Stimulated activated CD4-positive, alpha-beta T cell treated with anti-CD3 and anti-CD28 coated beads, Interleukin-2, amount 100 ng/mL, for 24 hours (primary cell): ENCODE measurements at places on chromosomes 5 and 9.

GRCh38 chr5:65255294-65255693 lies 226.4 kb downstream of the ADAMTS6 start:
- DNase-seq: no peak

GRCh38 chr5:154712518-154713437 lies 42.4 kb upstream of the LARP1 start:
- no peak for DNase-seq

DNA sequence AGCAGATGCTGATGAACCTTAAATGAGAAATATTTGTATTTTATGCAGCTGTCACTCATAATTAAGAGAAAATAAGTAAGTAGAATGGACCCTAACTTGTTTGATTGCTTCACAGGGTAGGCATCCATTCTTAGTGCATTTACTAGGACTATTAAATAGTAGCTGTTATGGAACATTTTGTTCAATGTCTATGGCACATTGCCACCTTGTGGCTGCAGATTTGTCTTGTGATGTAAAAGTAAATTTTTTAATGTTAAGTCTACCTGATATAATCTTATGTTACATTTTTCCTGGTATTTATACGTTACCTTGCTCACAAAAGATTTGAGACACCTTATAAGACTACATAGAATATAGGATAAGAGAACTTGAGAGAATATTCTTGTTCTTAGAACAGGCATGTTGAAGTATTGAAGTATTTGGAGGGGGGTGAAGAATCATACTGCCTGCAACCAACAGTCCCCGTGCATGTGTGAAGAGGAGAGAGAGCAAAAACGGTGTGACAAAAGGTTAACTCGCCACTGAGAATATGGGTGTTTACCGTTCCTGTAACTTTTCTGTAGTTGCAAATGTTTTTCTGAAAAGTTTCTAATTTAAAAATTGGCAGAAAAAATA lies 161.1 kb downstream of the MAST4 start:
- peak; percentile 34 for DNase-seq

DNA sequence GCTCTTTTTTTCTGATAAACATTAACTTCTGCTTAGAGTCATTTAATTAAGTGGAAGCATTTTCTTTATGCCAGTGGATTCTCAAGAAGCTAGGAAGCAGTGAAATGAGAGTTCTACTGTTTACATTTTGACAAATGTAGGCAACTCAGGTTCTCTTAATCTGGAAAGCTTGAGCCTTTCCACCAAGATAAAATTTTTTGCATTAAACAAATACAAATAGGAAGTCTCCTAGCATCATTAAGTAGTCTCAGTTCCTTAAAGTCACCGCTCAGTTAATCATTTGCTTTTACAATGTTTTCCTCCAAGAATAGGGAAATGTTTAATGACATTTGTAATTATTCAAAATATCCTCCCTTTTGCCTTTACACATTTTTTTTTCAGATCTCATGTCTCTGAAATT lies 290.4 kb upstream of the PDE4D start:
- DNase-seq: no peak

- no peak for DNase-seq
Measured at GRCh38 chr5:154618696-154619095, 136.5 kb upstream of the LARP1 start.

GRCh38 chr9:135385793-135386192 lies 93.8 kb upstream of the PPP1R26 start:
- DNase-seq: no peak

DNA sequence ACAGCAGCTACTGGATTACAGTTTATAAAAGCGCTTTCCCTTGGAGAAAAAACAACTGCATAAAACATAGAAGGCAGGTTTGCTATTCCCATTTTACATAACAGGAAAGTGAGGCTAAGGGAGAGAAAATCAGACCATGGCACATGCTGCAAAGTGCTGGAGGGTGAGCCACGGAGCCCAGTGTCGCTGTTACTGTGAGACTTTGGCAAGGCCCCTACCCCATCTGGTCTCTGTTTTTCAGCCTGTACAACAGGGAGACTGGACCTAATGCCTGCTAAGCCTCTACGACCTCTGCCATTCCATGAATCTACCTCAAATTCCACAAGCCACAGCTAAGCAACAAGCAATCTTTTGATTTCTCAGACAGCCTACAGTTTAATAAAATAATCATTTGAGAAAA lies 139.2 kb downstream of the GABBR2 start:
- DNase-seq: no peak

DNA sequence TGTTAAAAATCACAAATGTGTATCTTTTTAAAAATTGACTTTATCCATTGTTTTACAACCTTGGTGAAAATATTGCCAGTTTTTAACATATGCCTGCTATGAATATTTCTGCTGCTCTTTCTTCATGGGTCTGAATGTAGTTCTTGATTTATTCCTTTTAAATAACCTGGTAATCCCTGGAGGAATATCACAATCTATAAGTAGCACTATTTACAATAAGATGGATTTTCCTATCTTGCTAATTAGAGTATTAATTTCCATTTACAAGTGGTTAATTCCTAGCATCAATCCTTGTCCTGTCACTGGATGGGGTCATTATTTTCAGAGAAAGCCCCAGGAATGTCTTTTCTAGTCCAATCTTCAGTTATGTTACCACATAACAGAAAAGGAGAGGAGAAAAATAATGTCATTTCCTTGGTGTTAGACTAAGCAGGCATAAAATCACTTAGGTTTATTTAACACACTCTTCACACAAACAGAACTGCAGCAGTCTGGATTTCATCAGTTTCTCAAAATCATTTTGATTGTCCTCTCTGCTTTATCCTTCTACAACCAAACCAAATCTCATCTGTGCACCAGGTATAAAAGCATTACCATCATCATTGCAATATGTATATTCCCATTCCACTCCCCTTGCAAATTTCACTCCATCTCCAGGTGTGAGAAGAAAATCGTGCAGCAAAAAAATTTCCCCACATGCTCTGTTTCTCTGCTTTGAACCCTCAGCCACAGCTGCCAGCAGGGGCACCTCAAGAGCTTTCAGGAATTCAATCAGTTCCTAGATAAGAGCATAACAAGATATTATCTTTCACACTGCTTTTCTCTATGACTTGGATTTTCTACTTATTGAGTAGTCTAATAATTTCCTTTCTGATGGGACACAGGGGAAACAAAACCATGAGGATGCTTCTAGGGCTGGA lies 204.1 kb downstream of the SEC61B start:
- no peak for DNase-seq

GRCh38 chr5:60382716-60383115 lies 317.2 kb downstream of the DEPDC1B start:
- DNase-seq: no peak

DNA sequence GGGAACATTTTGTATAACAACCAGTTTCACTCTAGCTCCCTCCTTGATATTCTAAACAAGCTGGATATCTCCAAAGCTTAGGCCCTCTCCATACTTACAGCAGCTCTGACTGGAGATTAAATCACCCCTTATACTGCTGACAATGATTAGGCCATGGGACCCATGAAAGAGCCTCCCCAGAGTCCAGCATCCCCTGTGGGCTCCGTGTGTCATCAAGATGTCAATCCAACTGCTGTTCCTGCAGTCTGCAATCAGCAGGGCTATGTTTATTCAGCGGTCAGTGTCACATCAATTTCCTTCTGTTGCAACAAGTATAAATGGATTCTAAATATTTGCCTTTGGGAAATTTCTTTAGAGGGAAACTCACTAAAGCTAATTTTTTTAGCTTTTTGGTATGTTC lies 26.6 kb downstream of the PCDHAC2 start:
- DNase-seq: no peak

- DNase-seq: no peak
Measured at GRCh38 chr5:32297181-32298058, 15.3 kb downstream of the MTMR12 start.
